ENCODE measurements at places on chromosomes 3 and 15.

DNA sequence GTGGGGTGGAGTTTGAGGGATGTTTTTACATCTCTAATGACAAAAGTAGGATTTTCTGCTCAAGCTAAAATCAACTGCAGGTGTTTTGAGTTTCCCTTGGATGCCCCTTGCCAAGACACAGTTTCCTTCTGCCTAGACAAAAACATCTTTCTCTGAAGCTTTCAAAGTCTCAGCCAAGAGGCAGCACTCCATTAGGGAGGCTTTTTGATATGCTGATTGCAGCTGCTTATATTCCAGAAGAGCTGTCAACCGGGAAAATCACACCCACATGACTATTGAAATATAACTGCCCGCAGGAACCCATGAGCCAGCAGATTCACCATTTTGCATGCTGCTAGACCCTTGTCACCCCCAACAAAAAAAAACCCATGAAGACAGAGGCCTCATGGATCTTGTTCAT is 27.5 kb upstream of the ZNF148 start:
- no peaks in the 10 kb centered on the region for H3K36me3 ChIP-seq
- H3K4me1 ChIP-seq: no peaks in the 10 kb centered on the region
- H3K27ac ChIP-seq: no peak overlapping the region

GRCh38 chr3:35183927-35184675 is 455.2 kb upstream of the ARPP21 start:
- H3K4me3 ChIP-seq: no peak overlapping the region
- no peak overlapping the region for H3K27ac ChIP-seq
- no peak for DNase-seq
- H3K27me3 ChIP-seq: no peaks in the 10 kb centered on the region
- H3K36me3 ChIP-seq: no peaks in the 10 kb centered on the region

- no peak overlapping the region for H3K27ac ChIP-seq
- no peaks in the 10 kb centered on the region for H3K4me1 ChIP-seq
- no peak overlapping the region for H3K4me3 ChIP-seq
- no peaks in the 10 kb centered on the region for H3K27me3 ChIP-seq
- no peaks in the 10 kb centered on the region for H3K36me3 ChIP-seq
Observed at GRCh38 chr3:158167737-158168557, 58.1 kb downstream of the RSRC1 start.

DNA sequence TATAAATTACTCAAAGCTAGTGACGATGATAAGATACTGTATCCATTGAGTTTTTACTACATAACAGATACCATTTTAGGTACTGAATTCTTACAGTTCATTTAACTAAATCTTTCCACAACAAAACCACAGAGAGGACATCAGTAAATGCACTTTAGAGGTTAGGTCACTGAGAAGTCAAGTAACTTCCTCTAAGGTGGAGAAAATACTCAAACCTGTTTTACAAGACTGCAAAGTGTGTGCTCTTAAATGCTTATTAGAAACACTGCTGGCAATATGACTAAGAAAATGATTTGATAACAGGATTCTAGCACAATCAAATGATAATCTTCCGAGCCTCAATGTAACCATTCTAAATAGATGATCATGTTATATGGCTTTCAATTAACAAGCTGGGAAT is 99.4 kb downstream of the UBE3A start:
- no peak for DNase-seq
- H3K27me3 ChIP-seq: no peaks in the 10 kb centered on the region
- H3K27ac ChIP-seq: no peak overlapping the region

- H3K36me3 ChIP-seq: peaks cover 10% of the 10 kb centered on the region
- H3K27me3 ChIP-seq: no peaks in the 10 kb centered on the region
- no peak for DNase-seq
- H3K4me1 ChIP-seq: peaks cover 42% of the 10 kb centered on the region
- H3K27ac ChIP-seq: peak overlapping the region; percentile 91
- H3K4me3 ChIP-seq: no peak overlapping the region
Observed at GRCh38 chr3:50262778-50263177, 6.2 kb upstream of the SEMA3B start.

DNA sequence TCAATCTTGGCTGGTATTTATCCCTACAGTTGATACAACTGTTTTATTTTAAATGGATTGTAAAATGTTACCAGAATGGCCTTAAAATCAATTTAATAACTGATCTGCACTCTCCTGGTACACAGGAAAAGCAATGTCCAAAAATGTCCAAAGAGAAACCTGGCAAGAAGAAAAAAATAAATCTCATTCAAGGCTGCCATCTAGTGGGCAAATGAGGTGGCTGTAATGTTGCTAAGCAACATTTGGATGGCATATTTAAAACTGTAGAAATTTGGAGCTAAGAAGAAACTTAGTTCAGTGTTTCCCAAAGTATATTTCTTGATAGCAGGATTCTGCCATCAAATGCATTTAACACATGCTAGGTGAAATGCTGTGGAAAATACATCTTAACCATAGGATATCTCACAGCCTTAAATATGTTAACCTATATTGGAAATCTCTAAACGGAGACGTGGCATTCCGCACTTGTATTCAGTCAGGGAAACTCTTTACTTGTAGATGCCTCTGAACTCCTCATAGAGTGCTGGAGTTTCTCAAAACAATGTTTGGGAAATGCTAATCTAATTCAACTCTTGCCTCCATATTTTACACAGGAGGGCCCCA is 216.8 kb downstream of the ERC2 start:
- H3K27me3 ChIP-seq: no peaks in the 10 kb centered on the region
- no peaks in the 10 kb centered on the region for H3K36me3 ChIP-seq
- no peak overlapping the region for H3K27ac ChIP-seq
- peak; percentile 14 for DNase-seq

DNA sequence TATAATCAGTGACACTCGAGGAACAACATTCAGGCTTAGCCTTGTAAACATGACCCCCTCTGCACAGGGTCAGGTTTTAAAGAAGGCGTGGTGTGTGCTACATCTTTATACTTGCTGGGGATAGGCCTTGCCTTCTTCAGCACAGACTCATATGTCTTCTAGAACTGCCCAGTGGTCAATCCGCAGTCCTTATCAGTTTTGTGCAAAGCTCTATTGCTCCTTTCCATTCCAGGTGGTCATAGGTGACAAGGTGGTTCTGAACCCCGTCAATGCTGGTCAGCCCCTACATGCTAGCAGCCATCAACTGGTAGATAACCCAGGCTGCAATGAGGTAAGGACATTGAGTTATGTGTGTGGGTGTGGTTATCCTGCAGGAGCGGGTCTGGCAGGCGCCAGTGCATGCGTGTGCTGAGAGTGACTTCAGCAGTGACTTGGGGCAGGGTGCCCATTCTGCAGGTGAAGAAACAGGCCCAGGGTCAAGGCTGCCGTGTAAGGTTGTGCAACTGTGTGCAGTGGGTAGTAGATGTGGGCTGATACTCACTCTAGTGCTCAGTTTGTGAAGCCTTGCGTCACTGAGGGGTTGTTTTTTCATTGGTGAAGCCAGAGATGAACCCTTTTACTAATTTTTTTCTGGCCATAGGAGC is 150.9 kb downstream of the ITPR1 start:
- peak; percentile 21 for DNase-seq
- no peak overlapping the region for H3K27ac ChIP-seq
- H3K27me3 ChIP-seq: no peaks in the 10 kb centered on the region
- H3K4me3 ChIP-seq: no peak overlapping the region

- H3K27me3 ChIP-seq: no peaks in the 10 kb centered on the region
- H3K27ac ChIP-seq: no peak within 1 kb of the TSS
- peak; percentile 64 for DNase-seq
- peak within 1 kb of the TSS; percentile 24 for H3K4me3 ChIP-seq
- no peaks in the 10 kb centered on the region for H3K36me3 ChIP-seq
- peaks cover 7% of the 10 kb centered on the region for H3K4me1 ChIP-seq
Observed at GRCh38 chr3:12158387-12159226, at the start of gene TIMP4. Gene TIMP4 (minus strand): TSS chr3:12158912. CDS start chr3:12158840, 72 bp downstream.

- DNase-seq: no peak
- H3K4me3 ChIP-seq: no peak overlapping the region
- no peaks in the 10 kb centered on the region for H3K27me3 ChIP-seq
- no peaks in the 10 kb centered on the region for H3K36me3 ChIP-seq
Observed at GRCh38 chr3:11651900-11652299, 8.2 kb upstream of the VGLL4 start.

DNA sequence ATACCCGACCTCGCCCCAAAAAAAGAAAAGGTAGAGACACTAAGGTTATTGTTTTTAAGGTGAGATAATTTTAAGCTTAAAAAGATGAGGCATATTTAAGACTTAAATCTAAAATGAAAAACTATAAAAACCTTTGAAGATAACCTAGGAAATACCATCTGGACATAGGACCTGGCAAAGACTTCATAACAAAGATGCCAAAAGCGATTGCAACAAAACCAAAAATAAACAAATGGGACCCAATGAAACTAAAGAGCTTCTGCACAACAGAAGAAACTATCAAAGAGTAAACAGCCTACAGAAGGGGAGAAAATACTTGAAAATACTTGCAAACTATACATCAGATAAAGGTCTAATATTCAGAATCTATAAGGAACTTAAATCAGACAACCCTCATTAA is 80.9 kb downstream of the TMCC1 start:
- no peaks in the 10 kb centered on the region for H3K36me3 ChIP-seq
- H3K4me1 ChIP-seq: peaks cover 4% of the 10 kb centered on the region
- no peak overlapping the region for H3K27ac ChIP-seq
- DNase-seq: no peak
- H3K27me3 ChIP-seq: no peaks in the 10 kb centered on the region

DNA sequence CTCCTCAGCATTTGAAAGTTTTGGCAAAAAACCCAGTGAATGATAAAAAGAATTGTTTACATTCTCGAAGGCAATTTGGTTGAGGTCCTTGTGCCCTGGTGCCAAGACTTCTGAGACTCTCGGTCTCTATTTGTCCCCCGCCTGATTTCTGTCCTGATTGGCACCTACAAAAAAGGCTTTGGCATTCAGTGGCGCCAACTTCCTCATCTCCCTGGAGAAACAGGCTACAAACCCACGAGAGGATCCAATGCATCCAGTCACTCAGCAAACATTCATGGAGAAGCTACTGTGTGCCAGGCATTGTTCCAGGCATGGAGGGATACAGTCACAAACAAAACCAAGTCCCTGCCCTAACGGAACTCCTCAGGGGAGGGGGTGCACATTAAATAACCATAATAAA is 42.7 kb downstream of the HES1 start:
- no peak for DNase-seq
- no peaks in the 10 kb centered on the region for H3K27me3 ChIP-seq
- H3K4me1 ChIP-seq: no peaks in the 10 kb centered on the region
- H3K4me3 ChIP-seq: no peak overlapping the region
- H3K27ac ChIP-seq: no peak overlapping the region
- H3K36me3 ChIP-seq: no peaks in the 10 kb centered on the region

DNA sequence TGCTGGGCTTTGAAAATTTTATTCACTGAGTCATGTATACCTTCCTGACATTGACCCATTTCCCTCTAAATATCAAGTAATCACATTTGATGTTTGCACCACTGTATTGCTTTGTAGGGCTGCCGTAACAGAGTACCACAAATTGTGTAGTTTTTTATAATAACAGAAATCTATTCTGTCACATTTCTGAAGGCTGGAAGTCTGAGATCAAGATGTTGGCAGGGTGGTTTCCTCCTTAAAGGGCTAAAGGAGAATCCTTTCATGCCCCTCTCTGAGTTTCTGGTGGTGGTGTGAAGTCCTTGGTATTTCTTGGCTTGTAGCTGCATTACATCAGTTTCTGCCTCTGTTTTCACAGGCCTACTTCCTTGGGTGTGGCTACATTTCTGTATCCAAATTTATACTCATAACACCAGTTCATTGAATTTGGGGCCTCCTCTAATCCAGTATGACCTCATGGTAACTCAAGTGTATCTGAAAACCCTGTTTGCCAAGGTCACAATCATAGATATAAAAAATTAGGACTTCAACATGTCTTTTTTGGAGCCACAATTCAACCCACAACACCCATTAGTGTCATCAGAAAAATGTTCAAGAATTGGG is 29.1 kb upstream of the ST6GAL1 start:
- H3K27ac ChIP-seq: no peak overlapping the region
- H3K4me1 ChIP-seq: no peaks in the 10 kb centered on the region
- H3K27me3 ChIP-seq: no peaks in the 10 kb centered on the region

- H3K27me3 ChIP-seq: no peaks in the 10 kb centered on the region
- no peak overlapping the region for H3K4me3 ChIP-seq
- no peaks in the 10 kb centered on the region for H3K4me1 ChIP-seq
- H3K36me3 ChIP-seq: peaks cover 7% of the 10 kb centered on the region
- no peak for DNase-seq
- no peak overlapping the region for H3K27ac ChIP-seq
Observed at GRCh38 chr15:58598829-58599210, 150.7 kb downstream of the ADAM10 start.

GRCh38 chr3:175735866-175736265 is 876.7 kb downstream of the NAALADL2 start:
- no peaks in the 10 kb centered on the region for H3K4me1 ChIP-seq
- H3K4me3 ChIP-seq: no peak overlapping the region
- H3K27me3 ChIP-seq: no peaks in the 10 kb centered on the region
- no peak for DNase-seq
- H3K36me3 ChIP-seq: no peaks in the 10 kb centered on the region

DNA sequence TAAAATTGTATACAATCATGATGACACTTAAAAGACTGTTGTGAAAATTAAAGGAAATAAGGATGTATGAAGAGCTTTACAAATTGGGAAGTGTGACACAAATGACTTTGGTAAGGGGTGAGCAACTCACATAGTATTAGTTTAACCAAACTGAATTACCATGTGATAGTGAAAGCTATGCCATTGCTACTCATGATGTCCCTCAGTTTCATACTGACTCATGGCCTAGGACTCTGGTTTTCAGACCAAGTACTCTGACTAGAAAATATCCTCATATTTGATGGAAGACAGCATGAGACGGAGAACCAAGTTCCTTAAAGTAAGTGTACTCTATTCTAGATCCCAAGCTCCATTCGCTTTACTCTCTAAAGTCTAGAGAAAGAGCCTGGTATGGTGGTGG is 203.2 kb upstream of the ICE2 start:
- H3K27ac ChIP-seq: peak overlapping the region; percentile 76
- no peak for DNase-seq
- H3K27me3 ChIP-seq: no peaks in the 10 kb centered on the region
- H3K36me3 ChIP-seq: no peaks in the 10 kb centered on the region

DNA sequence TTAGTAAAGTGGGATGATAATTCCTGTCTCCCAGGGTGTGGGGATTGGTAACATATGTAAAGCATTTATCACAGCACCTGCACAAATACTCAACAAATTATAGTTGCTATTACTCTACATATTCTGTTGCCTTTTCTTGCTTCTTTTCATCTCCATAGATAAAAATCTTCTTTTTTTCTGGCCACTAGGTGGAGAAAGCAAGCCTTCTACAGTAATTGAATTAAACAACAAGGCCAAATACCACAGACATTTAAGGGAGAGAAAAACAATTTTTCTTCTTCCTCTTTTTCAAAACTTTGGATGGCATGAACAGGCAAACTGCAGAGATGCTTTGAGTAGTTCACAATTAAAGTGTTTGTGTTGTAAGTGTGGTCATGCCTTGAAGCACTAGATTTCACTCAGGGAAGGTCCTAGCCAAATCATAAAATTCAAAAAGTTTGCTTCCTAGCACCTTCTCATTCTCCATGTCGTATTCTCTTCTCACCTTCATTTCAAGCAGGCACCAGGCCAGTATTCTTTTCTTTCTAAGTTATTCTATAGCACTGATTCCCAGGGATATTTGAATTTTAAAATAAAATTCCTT is 493.4 kb upstream of the TGFBR2 start:
- DNase-seq: no peak
- no peak overlapping the region for H3K27ac ChIP-seq
- H3K27me3 ChIP-seq: no peaks in the 10 kb centered on the region
- H3K4me3 ChIP-seq: no peak overlapping the region
- H3K4me1 ChIP-seq: no peaks in the 10 kb centered on the region

Data from adrenal gland (tissue), 19 donors.